ENCODE measurements at places on chromosomes 5 and 9.
A peak's percentile ranks its signal among the peaks of the same experiment; 100 is the strongest.

- no peak for DNase-seq
These were observed 62.2 kb downstream of the RAD23B start for GRCh38 chr9:107345327-107345726.

GRCh38 chr9:111910428-111910827, 13.8 kb downstream of the UGCG start:
- DNase-seq = no peak

DNA sequence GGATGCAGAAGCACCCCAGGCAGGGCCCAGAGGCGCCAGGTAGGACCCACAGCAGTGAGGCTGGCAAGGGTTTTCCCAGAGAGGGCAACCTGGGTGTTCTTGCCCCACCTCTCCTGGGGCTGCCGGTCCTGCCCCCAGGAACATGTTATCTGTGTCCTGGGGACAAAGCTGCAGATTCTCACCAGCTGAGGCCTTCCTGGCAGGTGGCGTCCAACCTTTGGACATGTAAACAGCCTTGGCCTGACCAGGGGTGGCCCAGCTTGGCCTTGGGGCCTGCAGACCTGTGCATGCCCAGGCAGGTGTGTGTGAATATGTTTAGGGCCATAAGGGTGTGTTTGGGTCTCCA, 101.8 kb upstream of the LARP1 start:
- DNase-seq = no peak

- DNase-seq = no peak
These were observed 151.7 kb downstream of the PIK3R1 start for GRCh38 chr5:68367287-68367686.

DNA sequence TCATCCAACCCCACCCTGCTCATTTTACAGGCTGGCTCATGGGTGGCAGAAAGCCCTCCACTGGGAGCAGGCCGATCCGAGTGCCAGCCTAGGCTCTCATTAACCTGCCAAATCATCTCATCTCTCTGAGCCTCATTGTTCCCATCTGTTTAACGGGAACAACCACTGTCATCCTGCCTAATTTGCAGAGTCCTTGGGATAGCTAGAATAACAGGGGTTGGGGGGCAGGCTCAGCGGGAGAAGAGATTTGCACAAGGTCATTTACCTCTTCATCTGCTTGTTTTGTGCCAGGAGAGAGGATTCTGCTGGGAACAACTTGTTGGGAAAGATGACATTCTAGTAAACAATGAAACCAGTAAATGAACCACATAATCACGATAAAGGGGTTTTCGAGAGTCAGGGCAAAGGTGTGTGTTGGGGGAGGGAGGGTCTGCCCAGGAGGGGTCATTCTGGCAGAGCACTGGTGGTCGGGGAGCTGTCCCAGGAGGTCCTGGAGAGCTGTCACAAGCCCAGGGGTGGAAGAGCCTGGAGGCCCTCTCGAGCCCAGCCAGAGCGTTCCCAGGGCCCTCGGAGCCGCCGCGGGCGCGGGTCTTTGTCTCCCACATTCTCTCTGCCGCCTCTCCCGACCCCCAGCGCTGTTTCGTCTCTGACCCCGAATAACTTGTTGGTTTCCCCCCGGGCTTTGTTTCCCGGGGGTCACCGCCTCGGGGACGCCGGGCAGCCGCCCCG, 22.8 kb upstream of the NDST1 start:
- DNase-seq = no peak

DNA sequence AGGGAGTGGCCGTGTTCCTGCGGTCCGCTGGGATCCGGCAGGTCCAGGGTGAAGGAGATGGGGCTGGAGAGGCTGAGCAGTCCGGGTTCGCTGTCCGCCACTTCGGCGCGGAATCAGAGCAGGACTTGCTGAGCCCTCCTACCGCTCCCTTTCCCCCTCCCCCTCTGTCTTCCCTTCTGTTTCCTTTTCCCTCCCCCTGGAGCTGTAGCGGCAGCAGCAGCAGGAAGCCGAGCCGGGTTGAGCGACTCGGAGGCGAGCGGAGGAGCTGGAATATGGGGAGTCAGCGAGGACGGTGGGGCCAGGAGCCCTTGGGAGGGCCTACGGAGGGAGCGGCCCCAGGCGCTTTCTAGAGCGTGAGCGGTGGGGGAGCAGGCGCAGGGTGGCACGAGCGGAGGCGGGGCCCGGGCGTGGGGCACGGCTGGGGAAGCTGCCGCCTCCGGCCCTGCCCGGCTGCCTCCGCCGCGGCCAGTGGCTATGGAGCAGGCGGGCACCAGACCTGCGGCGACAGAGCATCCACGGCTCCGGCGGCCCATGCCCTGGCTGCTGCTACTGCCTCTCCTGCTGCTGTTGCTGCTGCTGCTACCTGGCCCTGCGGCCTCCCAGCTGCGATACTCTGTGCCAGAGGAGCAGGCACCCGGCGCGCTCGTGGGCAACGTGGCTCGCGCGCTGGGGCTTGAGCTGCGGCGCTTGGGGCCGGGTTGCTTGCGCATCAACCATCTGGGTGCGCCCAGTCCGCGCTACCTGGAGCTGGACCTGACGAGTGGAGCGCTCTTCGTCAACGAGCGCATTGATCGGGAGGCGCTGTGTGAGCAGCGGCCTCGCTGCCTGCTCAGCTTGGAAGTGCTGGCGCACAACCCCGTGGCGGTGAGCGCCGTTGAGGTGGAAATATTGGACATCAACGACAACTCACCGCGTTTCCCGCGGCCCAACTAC, at the start of gene PCDHAC2:
PCDHAC2 (plus strand) TSS at position 184 of the 933 bp plus-strand sequence; CDS start at position 475, 291 bp downstream.
- DNase-seq = no peak

GRCh38 chr9:77710965-77711648, 63.0 kb upstream of the GNA14 start:
- no peak for DNase-seq

DNA sequence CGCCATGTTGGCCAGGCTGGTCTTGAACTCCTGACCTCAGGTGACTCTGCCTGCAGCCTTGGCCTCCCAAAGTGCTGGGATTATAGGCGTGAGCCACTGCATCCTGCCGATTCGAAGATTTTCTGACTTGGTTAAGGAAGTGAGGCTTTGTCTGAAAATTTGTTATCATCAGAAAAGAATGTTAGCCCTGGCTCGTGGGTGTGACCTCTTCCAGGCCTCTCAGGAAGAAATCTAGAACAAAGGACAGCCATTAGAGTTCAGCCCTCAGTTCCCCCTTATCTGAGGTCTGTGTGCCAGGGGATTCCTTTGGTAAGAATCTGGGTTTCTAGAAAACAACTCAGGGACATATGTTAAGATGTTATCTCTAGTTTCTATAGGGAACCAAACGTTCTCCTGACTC, 6.2 kb downstream of the OR2S2 start:
- DNase-seq = no peak

DNA sequence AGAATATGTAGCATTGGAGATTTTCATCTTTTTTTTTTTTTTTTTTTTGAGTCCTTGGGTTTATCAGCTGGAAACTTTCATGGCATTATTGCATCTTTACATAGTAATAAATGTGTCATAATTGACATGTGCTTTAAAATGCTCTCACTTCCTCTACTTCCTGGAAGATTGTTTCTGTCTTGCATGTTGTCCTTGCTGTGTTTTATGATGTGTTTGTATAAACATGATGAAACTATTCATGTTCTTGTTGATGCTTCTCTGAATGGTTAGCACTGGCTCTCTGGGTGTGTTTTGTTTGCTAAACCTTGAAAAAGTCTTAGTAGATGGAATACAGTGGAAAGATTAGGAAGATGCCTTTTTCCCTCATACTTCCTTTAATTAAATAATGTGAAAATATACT, 87.9 kb downstream of the IQGAP2 start:
- no peak for DNase-seq

- DNase-seq = no peak
These were observed 48.7 kb upstream of the C5orf58 start for GRCh38 chr5:170183816-170184687.

- no peak for DNase-seq
These were observed 40.1 kb downstream of the ELL2 start for GRCh38 chr5:95921501-95921900.

GRCh38 chr9:4987961-4988421, 2.9 kb downstream of the JAK2 start:
- DNase-seq = no peak

DNA sequence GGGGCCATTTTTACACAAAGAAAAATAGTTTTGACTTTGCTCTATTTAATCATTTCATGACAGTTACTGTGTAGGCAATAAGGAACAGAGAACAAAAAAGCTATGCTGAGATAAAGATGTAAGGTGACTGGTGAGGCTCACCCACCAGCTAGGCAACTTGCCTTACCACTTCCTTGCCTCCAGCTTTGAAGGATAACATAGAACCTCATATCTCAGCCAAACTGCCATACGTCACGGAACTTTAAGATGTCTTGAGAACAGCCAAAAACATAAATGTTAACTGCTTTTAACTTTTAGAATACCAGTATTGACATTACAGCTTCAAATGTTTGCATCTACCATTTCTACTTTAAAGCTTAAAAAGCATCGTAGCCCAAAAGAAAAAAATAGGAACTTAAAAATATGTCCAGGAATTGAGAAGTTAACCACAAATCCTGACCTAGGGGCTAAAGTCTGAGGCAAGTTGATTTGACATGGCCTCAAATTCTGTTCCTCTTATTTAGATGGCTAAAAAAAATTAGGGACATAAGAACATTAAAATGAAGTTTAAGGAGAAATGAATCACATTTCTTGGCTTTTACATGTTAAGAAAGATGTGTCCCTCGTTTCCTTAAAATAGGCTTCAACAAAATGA, 7.7 kb upstream of the GCNT4 start:
- no peak for DNase-seq

DNA sequence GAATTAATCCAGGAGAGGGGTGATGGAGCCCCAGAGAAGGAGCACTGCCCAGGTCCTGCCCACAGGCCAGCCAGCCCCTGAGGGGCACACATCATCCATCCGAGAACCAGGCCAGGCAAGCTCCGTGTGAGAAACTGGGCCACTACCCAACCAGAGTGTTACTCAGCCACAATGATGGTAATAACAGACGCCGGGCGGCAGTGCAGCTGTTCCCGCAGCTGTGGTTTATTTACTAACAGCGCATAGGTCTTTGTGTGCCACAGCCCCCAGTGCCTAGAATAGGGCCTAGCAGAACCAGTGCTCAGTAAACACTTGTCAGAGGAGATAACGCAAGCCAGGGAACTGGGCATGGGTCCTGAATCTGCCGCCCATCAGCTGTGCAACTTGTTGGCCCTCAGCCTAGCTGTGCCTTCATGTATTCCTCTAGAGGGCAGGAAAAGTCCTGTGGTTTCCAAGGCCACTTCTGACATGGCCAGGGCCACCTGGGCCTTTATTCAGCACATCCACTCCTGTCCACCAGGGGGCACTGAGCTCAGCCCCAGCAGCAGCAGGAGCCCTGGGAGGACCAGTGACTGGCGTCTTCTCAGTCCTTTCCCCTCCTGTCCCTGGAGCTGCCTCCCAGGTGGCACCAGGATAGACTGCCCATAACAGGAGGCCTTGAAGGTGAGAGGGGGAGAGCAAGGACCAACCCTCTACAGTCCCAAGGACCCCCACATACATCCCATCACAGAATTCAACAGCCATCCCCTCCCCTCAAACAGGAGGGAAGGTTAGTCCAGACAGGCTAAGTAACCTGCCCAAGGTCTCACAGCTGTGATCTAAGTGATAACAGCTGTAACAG, 2.1 kb downstream of the MXD3 start:
- DNase-seq = peak; percentile 55

- no peak for DNase-seq
These were observed 845.6 kb upstream of the CDH6 start for GRCh38 chr5:30347858-30348257.

DNA sequence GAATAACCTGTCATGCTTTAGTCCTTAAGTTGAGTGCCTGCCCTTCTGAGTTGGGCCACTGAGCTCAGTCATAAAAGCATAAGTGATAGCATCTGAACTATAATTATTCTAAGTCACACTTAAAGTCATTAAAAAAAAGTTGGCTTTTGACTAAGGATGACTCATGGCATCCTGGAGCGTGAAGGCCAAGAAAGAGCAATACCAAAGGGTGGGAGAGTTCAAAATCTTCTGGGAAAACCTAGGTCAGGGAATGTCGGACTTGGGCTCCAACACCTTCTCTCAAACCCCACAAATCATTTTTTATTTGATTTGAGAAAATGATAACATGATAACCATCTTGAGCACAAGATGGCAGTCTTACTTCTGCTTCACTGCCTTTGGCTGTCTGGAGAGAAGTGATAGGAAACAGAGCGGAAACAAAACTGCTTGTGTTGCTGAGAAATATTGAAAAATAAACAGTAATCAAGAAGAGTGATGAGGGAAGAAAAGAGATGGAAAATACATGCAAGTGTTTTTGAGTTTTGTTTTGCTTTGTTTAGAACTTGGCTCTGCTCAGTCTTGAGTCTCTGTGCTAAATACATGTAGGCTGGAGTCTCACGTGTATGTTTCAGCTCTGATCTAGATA, 16.9 kb upstream of the NTRK2 start:
- no peak for DNase-seq

- DNase-seq = no peak
These were observed 357.4 kb downstream of the KCNN2 start for GRCh38 chr5:114719268-114719667.

DNA sequence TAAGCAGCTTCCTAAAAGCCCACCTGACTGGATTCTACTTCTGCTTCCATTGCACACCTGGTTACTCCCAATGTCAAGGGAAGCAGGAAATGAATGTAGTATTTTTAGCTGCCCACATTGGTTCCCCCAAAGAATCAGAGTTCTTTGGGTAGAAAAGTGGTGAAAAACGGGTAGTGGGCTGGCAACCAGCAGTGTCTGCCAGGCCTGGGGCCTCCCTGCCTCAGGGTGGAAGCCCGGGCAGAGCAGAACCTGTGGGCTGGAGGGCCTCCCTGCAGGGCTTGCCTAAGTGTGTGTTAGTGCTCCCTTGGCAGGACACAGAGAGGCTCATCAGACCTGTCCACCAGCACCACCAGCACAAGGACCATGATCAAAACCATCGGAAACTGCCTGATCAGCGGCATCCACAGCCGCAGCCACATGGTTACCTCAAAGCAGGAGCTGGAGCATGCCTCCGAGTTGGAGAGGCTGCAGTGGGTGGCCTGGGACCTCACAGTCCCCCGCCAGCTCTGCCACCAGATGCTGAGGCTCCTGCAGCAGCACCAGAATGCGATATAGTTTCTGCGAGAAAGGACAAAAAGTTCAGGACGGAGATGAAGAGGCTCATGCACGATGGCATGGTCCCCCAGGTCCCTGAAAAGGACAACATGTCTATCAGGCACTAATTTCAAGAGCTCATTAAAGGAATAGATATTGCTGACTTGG, 72.2 kb downstream of the PTPDC1 start:
- no peak for DNase-seq

DNA sequence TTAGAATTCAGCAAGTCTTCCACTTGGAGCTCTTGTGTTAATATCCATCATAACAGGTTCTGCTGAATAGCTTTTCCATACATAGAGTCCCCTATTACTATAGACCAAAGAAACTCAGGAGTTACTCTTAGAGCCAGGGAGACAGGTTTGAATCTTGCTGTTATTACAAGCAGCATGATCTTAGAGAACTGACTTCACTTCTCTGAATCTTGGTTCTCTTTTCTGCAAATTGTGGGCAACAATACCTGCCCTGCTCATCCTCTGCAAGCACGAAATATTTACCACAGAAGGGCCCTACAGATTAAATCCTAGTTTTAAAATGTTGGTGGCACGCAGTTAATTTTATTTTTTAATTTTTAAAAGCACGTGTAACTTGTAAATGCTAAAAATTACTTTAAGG, 111.7 kb downstream of the TLR4 start:
- DNase-seq = no peak

Measured in activated T-helper 1 cell treated with Interleukin-2 at 50 U/mL for 16 hours (primary cell).